ENCODE measurements at places on chromosomes 1 and 21.

DNA sequence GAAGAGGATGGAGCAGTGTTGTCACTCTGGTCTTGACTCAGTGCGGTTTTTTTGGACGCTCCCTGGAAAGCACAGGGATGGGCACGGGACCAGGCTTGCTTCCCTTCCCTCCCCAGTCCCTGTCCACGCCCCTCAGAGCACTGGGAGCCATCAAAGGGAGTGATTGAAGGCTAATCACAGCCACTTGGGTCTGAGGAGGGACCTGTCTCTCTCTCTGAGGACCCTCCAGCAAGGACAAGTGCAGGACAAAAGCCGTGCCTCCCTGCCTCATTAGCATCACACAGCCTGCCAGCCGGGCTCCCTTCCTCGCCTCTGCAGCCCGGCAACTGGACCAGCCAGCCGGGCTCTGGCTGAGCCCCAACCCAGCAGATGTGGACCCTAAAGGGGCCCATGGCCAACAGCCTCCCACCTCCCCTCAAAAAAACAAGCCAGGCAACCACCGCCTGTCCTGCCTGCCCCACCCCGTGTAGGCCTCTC is 18.6 kb upstream of the PDZK1IP1 start:
- DNase-seq = no peak

DNA sequence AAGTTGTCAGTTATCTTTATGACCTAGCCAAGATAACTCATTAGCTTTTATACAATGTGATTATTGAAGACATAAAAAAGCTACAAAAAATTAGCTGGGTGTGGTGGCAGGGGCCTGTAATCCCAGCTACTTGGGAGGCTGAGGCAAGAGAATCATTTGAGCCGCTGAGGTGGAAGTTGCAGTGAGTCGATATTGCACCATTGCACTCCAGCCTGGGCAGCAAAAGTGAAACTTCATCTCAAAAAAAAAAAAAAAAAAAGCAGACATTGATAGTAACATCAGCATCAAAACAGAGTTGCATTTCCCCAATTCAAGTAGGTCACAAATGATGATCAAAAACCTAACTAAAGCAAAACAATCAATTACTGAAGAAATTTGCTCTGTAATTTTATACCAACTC is 191.4 kb downstream of the PTGER3 start:
- DNase-seq = no peak

GRCh38 chr1:246435421-246436041 is 71.5 kb downstream of the SMYD3 start:
- DNase-seq = no peak

DNA sequence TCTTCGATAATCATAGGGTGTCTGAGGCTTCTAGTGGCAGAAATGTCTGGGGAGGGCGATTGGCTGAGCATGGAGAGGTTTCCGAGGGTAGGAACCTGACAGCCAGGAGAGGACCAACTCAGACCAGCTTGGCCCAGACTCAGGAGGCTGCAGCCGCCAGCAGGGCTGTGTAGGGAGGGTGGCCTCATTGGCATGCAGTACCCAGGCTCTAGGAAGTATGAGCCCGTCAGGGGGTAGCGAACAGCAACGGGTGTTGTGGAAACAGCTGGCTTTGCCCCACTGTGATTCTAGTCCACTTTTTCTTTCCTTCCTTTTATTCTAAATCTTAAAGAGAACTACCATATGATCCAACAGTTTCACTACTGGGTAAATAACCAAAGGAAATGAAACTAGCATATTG is 103.3 kb downstream of the DIRAS3 start:
- DNase-seq = no peak

- DNase-seq = no peak
Observed at GRCh38 chr1:240831922-240832321, 220.0 kb upstream of the GREM2 start.

GRCh38 chr1:28087614-28088167 is 719 bp downstream of the EYA3 start:
- DNase-seq = no peak

- DNase-seq = no peak
Observed at GRCh38 chr1:200550367-200550766, 70.2 kb downstream of the KIF14 start.

GRCh38 chr1:232577772-232578171 is 52.2 kb downstream of the SIPA1L2 start:
- no peak for DNase-seq

- no peak for DNase-seq
Observed at GRCh38 chr1:183699616-183700160, 46.6 kb upstream of the APOBEC4 start.

DNA sequence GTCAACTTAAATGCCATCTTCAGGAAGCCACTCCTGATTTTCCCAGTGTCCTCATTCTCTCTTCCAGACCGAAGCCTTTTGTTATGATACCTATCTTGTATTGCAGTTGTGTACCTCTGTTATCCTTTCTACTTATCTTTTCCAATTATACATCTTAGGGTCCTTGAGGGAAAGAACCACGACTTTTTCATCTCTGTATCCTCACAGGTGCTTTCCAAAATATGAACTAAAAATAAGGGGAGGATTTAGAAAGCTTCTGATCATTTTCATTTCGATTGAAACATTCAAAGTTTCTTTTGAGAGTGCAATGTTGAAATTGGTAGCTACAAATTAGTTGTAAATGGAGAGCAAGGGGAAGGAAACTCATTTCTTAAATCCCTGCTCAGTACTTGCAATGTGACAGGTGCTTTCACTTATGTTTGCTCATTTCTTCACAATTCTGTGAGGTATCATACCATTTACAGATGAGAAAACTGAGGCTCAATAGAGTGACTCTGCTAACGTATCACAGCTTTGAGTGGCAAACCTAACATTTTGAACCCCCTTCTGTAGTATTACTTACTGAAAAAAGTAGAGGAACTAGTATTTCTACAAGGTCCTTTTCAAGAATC is 24.2 kb downstream of the SLC19A2 start:
- DNase-seq = no peak

- no peak for DNase-seq
Observed at GRCh38 chr1:210951279-210951678, 182.7 kb downstream of the KCNH1 start.

DNA sequence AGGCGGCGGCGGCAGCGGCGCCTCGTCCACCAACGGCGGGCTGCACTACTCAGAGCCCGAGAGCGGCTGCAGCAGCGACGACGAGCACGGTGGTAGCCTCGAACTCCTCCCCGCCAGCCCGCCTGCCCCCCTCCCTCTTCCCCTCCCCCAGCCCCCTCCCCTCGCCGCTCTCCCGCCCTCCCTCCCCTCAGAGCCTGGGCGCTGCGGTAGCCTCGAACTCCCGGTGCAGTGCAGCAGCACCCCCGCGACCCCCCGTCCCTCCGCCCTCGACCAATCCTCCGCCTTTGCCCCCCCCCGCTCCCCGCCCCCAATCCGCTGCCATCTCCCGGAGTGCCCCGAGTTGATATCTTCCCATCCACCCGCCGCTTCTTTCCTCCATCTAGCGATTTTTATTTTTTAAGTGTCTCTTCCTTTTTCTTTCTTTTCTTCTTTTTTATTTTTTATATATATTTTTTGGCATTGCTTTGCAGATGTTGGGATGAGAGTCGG is 516 bp downstream of the RCOR3 start:
- DNase-seq = no peak

GRCh38 chr1:159990005-159990404 is 36.0 kb upstream of the SLAMF9 start:
- DNase-seq = no peak

GRCh38 chr1:42817976-42818375 is 779 bp upstream of the SVBP start:
- no peak for DNase-seq

DNA sequence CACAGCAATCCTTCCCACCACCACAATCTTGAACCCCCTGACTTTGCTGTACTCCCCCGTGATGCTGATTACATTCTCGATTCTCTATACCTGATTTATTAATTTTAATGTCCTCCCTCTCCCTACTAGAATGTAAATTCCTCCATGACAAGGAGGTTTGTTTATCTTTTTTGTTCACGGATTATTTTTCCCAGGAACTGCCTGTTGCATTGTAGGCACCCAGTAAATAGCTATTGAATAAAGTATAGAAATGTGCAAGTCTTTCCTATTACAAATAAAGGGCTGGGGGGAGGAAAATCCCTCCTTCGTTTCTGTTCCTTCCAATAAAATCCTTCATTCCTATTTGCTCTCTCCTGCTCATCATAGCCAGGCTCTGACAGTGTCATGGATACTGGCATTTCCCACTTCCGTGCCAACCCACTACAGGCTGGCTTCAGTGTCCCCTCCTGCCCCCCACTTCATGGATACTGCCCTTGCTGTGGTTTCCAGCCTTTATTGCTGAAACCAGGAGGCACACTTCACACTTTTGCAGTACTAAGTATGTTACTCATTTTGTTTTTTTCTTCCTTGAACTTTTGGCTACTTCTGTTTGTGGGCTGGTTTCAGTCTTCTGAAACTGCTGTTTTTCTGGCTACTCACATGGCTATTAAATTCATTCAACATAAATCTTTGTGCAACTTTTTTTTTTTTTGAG is 7.5 kb downstream of the KIF1B start:
- DNase-seq = no peak

GRCh38 chr1:64828829-64829228 is 84.0 kb downstream of the RAVER2 start:
- no peak for DNase-seq

DNA sequence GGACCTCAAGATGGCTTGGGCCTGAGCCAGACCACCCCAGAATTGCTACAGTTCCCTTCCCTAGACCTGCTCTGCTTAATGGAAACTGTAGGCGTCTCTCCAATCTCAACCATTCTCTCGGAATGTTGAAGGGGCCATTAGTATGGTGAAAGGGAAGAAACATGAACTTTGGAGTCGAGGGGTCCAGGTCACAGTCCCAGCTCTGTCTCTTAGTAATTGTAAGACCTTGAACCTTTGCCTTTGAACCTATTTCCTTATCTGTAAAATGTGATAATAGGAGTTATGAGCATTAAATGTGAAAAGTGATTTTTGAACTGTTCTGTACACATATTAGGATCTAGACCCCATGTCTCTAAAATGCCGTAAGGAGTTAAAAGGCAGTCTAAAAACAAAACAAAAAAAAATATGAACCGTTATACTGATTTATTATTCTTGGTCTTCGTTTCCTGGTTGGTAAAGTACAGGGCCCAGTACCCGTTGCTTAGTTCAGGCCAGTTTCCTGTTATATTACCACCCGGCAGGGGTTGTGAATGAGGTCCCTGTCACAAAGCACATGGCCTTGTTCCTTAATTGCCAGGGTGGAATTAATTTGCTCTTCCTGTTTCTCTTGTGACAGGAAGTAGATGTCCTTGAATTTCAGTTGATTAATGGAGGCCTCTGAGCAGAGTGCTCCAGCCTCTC is 42.3 kb downstream of the TCEANC2 start:
- no peak for DNase-seq

DNA sequence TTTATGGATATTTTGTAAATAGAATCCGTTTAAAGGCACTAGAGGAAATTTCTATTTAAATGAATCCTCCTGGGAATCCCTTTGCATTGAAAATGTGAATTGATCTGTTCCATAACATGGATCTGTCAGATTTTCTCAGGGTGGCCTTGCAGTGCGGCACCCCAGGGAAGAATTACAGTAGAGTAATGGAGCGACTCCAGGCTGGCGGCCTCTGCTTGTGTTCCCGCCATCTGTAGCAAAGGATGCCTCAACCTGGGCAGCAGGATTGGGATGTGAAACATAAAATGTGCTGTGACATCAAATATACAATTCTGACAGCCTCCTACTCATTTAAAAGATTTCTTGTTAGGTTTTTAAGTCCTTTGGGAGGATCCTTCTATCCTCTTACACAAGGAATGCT is 115.9 kb downstream of the RHOU start:
- DNase-seq = no peak

- DNase-seq = no peak
Observed at GRCh38 chr1:216830424-216831210, 107.4 kb upstream of the ESRRG start.

DNA sequence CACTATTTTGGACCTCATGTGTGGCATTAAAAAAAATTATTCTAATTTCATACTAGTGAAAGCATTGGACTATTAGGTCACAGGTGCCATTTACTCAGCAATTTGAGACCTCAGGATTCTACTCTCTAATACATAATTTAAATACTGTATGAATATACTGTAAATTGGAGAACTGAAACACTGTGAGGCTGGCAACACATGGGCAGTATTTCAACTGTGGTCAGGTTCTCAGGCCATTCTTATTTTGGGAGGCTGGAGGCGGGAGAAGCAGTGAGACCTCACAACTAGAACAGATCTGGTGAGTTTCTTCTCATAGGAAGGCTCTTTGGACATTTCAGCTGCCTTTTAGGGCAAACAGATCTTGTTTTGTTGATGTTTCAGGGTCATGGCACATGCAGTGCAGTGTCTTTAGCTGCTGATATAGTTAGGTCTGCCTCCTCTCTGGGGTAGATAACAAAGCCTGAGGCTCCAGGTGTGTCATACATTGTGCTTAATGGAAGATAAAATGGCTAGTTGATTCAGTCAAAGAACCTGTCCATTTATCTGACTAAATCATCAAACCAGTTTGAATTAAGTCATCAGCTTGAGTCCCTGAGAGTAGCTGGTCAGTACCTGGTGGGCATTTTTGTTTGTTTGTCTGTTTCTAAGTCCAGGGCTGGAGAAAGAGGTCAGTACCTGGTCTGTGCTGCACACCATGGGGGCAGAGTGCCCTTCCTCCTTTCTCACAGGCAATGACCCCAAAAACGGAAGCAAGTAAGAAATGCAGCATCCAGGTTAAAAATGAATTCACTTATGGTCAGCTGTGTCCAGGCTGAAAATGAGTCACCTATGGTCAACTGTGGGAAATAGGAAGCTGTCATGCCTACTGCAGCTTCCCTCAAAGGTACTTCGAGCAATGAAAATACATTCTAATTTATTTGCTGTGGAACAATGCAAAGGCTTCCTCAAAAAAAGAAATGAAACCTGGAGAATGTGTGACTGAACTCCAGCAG is 216.2 kb downstream of the SDCCAG8 start:
- peak; percentile 8 for DNase-seq

DNA sequence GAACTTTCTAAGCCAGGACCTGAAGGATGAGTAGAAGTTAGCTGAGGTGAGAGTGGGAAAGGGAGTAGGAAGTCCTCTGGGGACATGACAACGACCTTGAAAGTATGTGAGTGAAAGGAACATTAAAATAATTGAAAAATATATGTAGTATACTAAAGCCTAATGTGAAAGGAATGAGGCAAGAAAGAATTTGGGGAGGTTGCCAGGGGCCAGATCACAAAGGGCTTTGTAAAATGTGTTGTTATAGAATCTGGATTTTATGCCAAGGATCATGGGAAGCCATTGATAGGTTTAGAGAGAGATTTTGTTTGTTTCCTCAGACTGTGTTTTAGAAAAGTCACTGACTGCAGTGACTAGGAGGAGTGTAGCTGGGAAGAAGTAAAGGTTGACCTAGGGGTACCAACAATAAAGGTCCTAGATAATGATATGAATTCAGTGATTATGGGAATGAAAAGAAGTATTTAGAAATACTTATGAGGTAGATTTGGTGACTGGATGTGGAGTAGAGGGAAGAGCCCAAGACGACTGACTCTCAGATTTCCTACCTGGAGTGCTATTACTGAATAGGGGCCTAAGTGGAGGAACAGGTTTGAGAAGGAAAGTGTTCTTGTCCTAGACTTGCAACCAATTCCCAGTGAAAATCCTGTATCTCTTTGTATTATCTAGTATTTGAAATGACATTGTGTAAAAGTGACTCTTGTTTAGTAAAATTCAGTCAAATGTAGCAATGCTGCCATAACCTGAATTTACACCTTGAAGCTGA is 179.8 kb downstream of the PHTF1 start:
- DNase-seq = no peak

Measured in GM12864 (cell line).